ENCODE measurements at places on chromosomes 3 and 15. TPM values are rescaled to one million over a fixed set of nuclear protein-coding genes. Genes with fewer than 3 reads are reported as not detected.
A peak's percentile ranks its signal among the peaks of the same experiment; 100 is the strongest.

DNA sequence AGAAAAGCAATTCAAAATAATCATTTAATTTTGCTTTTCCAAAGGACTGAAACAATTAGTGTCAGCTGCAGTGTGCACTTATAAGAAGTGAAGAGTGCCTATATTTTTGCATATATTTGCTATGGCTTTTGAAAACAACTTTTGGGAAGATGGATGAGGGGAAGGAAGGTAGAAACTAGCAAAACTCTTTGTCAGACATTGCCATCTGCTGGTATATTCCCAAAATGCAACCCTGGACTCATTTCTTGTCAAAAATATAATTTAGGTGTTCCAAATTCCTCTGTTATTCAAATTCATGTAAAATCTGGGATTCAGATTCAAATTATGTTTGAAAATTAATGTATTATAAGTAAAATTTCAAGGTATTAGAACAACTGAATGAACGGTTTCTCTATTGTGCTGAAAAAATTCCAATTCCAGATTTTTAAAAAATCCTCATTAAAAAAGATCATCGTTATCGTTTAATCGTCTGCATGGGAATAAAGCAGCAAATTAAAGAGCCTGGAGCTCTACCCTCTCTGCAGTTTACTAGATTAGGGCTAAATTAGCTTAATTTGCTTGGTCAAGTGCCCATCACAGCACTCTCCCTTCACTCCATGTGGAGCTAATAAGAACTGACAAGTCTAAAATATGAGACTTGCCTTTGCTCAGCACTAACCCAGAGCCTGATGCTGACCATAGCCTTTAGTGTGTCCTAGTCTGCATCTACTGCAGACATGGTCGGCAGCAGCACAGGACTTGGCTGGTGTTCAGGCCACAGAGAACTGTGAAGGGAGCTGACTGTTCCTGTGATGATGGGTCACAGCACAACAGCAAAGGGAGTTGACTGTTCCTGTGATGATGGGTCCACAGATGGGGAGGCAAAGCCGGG lies 67.9 kb upstream of the MITF start:
- no peaks in the 10 kb centered on the region for H3K4me1 ChIP-seq
- H3K27me3 ChIP-seq = no peaks in the 10 kb centered on the region
- peak overlapping the region; percentile 48 for H3K27ac ChIP-seq
- DNase-seq = peak; percentile 45
- no peak overlapping the region for H3K4me3 ChIP-seq

DNA sequence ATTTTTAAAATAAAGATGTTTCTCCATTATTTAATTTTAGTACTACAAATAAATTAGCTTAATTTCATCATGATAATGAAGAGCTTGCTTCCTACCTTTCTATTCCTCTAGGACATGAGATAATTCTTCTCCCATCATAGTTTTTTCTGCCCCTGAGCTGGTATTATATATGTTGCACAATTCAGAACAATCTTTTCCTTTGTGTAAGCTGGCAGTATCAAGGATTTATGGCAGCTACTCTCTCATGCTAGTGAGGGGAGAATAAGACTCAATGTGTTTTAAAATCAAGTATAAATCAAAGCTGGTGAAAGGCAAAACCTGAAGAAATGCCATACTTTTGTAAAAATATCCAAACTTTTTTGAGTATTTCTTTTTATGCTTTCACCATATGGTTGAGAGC lies 1405.3 kb downstream of the SI start:
- H3K4me1 ChIP-seq = no peaks in the 10 kb centered on the region
- no peak overlapping the region for H3K4me3 ChIP-seq
- H3K27me3 ChIP-seq = no peaks in the 10 kb centered on the region
- no peak overlapping the region for H3K27ac ChIP-seq
- H3K36me3 ChIP-seq = no peaks in the 10 kb centered on the region
- no peak for DNase-seq

DNA sequence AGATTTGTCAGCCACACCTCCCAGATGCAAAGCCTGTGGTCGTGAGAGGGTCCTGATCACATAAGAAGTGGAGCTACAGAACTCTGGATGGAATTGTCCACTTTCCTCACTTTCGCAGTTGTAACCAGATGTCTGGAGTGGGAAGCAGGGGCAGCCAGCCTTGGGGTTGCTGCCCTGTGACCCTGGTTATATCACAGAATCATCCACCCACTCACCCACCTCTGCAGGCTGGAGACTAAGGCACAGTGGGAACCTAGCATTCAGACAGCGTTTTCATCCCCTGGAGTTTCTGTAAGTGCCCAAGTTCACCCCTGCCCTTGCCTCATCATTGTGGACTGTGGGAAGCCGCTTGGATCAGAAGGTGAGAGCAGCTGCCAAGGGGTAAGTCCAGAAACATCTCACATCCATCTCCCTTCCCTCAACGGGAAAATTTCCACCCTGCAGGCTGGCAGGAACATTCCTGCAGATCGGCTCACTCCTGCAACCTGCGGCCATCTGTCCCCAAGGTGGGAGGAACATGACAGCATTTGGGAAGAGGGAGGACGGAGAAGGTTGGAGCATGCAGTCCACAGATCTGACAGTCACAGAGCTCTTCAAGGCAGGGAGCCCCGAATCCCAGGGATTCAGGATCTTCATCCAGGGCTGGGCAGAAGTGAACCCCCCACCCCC lies 2.9 kb upstream of the IQSEC1 start:
- DNase-seq = no peak
- no peak overlapping the region for H3K4me3 ChIP-seq
- no peaks in the 10 kb centered on the region for H3K36me3 ChIP-seq
- no peak overlapping the region for H3K27ac ChIP-seq
- H3K27me3 ChIP-seq = peaks cover 3% of the 10 kb centered on the region

The ANKRD34C gene
- not detected for total RNA-seq

DNA sequence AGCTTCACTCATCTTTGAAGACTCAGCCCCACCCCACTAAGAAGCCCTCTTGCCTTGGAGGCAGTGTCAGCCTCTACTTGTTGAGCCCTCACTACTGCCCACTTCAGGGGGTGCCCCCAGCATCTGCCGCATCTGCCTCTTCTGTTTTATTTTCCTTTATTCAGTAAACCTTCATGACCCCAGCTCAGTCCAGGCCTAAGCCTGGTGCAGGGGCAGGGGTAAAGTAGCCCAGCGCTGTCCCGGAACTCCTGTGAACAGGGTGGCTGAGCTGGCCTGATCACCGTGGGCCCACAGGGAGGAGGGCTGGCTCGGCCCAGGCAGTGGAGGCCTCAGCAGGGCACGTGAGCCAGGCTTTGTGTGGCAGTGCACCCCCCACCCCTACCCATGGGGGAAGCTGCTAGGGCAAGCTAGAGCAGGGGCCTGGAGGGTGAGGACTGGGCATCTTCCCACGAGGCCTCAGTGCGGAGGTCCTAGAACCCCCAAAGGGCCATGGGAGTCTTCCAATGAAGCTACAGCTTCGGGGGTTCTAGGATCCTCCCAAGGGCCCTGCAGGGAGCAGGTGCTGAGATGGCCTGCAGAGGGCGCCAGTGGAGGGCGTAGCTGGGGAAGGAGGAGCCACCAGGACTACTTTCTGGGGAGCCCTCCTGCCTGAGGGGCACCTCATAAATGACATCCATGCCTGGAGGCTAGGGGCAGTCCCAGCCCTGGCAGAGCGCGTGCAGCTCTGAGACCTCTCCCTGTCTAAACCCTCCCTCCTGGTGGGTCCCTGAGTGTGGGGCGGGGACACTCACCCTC lies 36.0 kb downstream of the TSPAN3 start:
- DNase-seq = no peak
- H3K36me3 ChIP-seq = no peaks in the 10 kb centered on the region
- no peak overlapping the region for H3K4me3 ChIP-seq
- no peaks in the 10 kb centered on the region for H3K27me3 ChIP-seq

DNA sequence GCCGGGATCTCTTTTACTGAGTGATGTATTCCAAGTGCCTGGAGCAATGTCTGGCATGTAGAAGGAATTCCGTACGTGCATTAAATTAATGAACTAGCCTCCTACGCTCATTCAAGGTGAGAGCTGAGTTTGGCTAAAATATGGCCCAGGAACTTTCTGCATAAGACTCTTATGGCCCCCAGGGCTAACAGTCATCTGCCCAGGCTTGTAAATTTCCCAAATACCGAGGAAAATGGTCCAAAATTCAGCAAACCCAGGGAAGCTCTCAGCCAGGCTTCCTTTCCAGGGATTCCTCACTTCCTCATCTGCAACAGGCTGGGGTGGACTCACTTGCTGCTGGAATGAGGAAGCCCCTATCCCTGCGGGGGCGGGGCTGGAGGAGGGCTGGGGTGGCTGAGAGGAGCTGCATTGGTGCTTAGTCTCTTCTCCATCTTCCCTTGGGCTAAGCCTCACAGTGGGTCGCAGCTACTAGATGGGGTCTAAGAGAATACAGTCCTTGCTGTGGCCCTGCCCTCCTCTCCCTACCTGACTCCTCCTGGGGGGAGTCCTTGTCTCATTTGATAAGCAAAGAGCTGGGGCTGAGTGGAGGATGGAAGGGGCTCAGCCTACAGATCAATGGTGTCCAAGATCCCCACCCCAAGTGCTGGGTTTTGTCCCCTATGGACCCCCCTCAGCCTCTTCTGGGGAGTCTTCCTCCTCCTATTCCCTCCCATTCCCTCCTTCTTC lies 28.5 kb upstream of the APOD start:
- H3K27me3 ChIP-seq = no peaks in the 10 kb centered on the region
- DNase-seq = no peak
- H3K36me3 ChIP-seq = no peaks in the 10 kb centered on the region
- H3K4me3 ChIP-seq = no peak overlapping the region
- no peaks in the 10 kb centered on the region for H3K4me1 ChIP-seq

The GPR62 gene
- total RNA-seq = 8.2 TPM

The ZNF620 gene
- total RNA-seq = 5.9 TPM

All from uterus (tissue), 4 donors.